ENCODE measurements at places on chromosomes 6 and 20.

- DNase-seq, result no peak
Measured at GRCh38 chr6:111552241-111552744, 53.4 kb downstream of the TRAF3IP2 start.

GRCh38 chr6:133411757-133412156 lies 170.6 kb downstream of the EYA4 start:
- DNase-seq, result no peak

GRCh38 chr6:35599761-35600658 lies 87.3 kb upstream of the TULP1 start:
- DNase-seq, result no peak

DNA sequence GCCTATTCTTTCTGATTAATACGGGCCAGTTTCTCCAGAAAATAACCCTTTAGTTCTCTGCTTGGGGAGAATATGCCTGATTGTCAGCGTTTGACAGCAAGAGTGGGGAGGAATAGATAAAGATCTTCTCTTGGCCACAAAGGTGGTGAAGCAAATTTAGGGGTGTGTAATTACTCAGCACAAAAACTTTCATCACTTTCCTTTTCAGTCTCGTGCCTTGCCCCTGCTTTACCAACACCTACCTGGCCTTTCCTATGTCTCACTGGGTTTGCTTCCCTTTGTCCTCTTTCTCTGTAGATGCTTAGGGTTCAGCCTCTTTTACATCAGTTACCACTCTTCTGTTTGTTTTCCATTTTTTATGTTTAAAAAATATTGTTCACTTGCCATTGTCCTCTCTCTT lies 99.2 kb downstream of the MCHR2 start:
- no peak for DNase-seq

DNA sequence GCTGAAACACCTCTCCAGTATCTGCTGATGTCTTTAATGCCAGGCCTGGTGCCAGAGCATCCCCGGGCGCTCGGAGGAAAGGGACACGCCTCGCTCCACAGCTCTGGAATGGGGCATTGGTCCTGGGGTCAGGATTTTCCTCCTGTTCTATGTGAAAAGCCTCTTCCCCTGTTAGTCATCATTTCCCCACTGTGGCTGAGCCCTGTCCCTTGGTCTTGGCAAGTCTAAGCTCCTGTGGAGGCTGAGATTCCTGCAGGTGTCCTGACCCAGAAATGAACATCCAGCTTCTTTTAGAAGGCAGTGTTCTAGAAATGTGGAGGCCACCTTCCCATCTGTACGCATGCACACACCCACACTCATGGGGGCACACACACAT lies 19.4 kb downstream of the SYNDIG1 start:
- DNase-seq, result no peak

DNA sequence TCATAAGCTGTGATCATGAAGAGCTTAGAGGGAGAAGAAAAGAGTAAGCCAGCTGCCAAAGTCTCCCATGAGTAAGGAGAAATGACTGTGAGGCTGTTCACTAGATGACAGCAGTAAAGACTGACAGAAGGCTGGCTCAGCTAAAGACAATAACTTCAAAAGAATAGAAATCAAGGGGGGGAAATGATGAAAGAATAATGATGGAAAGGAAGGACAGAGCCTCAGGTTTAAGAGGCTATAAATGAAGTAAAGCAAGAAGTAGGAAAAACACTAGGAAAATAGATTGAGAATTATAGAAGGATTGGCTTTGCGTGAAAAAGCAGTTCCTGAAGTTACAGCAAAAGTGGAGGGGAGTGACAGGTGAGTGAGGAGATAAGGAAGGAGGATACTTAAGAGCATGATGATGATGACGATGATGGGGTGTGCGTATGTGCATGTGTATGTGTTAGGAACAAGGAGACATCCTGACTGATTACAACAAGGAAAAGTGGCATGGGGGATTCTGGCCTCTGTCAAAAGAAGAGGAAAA lies 48.2 kb downstream of the HBS1L start:
- DNase-seq, result no peak

GRCh38 chr6:3372912-3373554 lies 83.8 kb downstream of the SLC22A23 start:
- DNase-seq, result no peak

- no peak for DNase-seq
Measured at GRCh38 chr6:83702749-83703148, 6.2 kb downstream of the SNAP91 start.

GRCh38 chr6:45746046-45746445 lies 269.6 kb downstream of the CLIC5 start:
- DNase-seq, result no peak

DNA sequence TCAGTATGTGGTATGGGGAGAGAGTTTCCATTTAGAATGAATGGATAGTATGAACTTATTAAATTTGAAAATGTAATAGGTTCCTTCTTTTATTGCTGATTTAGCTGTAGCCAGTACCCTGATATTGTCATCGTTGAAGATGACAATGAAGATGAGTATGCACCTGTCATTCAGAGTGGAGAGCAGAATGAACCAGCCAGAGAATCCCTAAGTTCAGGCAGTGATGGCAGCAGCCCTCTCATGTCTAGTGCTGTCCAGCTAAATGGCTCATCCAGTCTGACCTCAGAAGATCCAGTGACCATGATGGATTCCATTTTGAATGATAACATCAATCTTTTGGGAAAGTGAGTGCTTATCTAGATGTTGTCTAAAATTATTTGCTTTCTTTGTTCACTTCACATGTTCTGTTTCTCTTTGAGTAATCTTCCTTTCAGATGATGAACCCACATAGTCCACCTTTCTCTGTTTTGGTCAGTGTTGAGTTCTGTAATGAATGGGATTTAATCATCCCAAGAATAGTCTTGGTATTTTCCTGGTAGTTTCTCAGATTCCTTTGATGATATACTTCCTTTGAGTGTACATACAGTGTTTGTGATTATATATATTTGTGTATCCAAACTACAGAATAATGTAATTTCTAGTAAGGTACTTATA lies 23.3 kb downstream of the HSF2 start:
- no peak for DNase-seq

DNA sequence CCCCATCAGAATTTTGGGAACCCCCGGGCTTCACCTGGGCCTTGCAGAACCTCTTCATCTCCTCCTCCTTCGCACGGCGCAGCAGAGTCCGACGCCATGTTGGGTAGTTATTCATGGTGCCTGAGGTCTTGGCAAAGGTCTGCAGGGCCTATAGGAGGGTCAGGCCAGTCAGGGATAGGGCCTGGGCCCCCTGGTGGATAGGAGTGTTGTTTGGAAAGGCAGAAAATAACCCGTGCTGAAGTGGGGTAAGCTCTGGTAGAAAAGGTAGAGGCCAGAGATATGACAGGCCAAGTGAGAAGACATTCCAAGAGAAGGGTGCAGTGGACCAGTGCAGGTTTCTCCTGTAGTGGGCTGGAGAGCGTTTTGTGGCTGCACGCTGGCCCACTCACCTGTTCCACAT lies 4.9 kb downstream of the SMPD2 start:
- DNase-seq, result no peak

GRCh38 chr6:151009576-151009975 lies 144.1 kb downstream of the MTHFD1L start:
- DNase-seq, result no peak

GRCh38 chr20:60788070-60788469 lies 464.0 kb upstream of the CDH4 start:
- DNase-seq, result no peak

DNA sequence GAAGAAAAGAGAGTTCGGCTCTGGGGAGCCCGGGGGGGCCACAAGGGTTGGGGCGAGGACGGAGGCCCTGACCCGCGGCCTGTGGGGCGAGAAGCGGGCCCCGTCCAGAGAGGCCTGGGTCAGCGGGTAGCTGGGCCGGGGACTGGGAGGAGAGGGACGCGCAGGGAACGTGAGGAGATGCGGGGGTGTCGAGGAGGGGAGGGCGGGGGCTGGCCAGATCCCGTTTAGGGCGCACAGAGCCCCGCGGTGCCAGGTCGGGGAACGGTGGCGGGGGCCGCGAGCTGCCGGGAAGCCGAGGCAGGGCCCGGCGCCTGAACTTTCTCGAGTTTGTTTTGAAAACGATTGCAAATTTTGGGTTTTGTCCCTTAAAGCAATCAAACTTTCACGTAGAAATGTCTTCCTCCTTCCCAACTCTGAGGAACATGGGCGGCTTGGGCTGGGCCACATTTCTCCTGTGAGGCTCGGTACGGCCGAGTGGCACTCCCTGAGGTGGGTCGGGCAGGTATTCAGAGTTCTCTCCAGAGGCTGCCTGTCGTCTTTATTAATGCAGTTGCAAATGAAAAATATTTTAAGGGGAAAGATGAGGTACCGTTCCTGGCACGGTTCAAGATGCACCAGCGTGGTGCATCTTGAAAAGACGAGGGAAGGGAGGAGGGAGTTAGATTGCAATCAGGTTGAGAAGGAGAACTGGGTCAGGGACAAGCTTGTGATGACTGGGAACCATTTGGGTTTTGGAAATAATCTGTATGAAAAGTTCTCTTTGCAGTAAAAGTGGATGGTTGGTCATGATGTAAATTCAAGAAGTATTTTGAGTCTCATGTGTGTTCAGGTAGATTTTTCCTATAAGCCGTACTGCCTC lies 972 bp downstream of the RNF8 start:
- no peak for DNase-seq

DNA sequence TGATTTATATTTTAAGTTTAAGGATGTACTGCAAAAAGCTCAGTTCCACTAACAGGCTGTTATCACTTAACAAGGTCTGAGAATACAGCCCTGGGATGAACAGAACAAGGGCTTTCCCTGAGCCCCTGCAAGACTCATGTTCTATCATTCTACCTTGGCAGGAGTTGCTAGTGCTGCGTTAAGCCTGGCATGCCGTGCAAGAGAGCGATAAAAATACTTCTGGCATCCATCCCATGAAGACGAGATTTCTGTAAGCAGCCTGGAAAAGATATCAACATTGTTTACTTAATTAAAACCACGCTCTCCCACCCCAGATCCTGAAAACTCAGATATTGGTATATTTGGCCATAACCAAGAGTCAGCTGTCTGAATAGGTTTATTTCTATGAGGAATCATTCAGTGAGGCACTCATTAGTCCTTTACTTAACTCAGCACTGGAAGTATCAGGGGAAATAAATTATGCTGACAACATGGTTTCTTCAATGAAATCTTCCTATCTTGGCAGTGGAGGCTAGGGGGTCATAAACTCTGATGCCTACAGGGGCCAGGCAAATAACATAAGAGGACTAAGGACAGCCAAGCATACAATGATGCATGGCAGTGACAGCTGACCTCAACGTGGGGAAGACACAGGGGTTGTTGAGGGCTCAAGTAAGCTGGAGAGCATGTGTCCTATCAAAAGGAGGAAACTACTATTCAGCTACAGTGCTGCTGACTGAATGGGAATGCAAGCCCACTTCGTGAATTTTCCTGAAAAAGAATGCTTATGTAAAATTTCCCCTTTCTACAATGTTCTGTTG lies 37.6 kb upstream of the LYRM2 start:
- DNase-seq, result no peak

- no peak for DNase-seq
Measured at GRCh38 chr6:114342826-114343781, at the start of gene HS3ST5. TSS of gene HS3ST5 (minus strand) at chr6:114343023. CDS start at chr6:114062845, 280,178 bp downstream.

DNA sequence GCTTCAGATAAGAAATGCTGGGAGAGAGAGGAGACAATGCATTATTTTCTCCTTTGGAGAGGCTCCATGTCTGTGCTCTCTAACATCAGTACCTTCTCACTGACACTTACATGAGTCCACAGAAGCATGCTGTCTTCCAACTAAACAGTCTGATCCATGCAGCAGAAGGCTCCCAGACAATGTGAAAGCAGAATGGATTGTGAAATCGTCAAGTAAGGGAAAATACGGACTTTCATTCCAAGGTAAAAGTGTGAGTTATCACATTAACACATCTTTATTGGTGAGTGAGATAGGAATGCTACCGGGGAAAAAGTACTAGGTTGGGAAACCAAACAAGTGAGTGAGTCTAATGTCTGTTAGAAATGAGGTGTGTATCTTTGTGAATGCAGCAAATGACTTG lies 167.6 kb upstream of the KCNK16 start:
- DNase-seq, result no peak

DNA sequence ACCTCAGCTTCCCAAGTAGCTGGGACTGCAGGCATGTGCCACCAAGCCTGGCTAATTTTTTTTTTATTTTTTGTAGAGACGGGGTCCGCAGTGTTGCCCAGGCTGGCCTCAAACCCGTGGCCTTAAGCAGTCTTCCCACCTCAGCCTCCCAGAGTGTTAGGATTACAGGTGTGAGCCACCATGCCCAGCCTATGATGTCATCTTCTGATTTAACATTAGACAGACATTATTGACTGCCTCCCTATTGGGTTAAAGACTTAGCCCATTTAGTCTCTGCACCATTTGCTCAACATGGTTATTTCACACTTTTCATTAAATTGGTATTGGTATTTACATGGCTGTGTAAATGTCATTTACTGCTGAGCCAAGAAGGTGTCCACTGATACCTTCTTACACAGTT lies 46.1 kb downstream of the DEK start:
- no peak for DNase-seq

DNA sequence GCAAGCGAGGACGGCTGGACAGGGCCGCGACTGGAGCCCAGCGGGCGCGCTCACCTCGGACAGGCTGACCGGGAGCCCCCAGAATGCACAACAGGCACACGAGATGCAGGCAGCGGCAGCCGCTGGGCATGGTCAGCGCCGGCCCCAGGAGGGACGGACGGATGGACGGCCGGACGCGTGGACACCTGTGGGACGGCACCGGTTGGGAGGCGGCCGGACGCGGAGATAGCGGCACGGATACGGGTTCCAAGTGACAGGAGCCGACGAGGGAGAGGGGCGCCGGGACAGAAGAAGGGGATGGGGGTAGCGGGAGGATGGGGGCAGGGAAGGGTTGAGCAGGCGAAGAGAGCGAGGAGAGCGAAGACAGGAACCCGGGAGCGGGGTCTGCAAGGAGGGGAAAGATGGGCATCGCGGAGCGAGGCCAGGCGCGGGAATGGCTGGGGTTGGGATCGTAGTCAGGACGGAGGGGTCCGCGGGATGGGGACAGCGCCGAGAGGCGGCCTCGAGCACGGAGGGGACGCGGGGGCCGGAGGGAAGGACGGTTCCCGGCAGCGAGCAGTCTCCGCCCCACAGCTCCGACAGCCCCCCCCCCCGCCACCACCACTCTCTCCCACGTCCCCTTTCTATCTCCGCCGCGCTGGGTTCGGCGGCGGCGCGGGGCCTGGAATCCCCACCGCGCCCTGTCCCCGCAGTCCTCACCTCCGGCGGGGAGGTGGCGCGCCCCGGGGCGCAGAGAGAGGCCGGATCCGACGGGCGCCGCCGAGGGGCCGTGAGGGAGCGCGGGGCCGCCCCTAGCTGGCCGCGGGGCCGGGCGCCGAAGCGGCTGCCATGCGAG lies 435 bp downstream of the DLK2 start:
- DNase-seq, result peak; percentile 4

All from CD4-positive, alpha-beta T cell treated with Interleukin-6 at 100 ng/mL for 8 hours (primary cell).